ENCODE measurements at places on chromosomes 7 and 10. TPM values are rescaled to one million over a fixed set of nuclear protein-coding genes. Genes with fewer than 3 reads are reported as not detected.

Gene PRR15
- total RNA-seq, result 1.7 TPM

Gene HABP2
- 9.3 TPM for total RNA-seq

Gene LIPK
- not detected for total RNA-seq

Gene MGAM2
- total RNA-seq, result 18.4 TPM

Gene SFRP5
- total RNA-seq, result 159 TPM

Gene DNAJB12
- total RNA-seq, result 19.7 TPM

Gene TMEM184A
- total RNA-seq, result 17.5 TPM

Gene TRIM50
- total RNA-seq, result 7.9 TPM

Gene HELLS
- total RNA-seq, result 4.2 TPM

Gene IFIT1B
- total RNA-seq, result not detected

Gene PIP
- total RNA-seq, result not detected

DNA sequence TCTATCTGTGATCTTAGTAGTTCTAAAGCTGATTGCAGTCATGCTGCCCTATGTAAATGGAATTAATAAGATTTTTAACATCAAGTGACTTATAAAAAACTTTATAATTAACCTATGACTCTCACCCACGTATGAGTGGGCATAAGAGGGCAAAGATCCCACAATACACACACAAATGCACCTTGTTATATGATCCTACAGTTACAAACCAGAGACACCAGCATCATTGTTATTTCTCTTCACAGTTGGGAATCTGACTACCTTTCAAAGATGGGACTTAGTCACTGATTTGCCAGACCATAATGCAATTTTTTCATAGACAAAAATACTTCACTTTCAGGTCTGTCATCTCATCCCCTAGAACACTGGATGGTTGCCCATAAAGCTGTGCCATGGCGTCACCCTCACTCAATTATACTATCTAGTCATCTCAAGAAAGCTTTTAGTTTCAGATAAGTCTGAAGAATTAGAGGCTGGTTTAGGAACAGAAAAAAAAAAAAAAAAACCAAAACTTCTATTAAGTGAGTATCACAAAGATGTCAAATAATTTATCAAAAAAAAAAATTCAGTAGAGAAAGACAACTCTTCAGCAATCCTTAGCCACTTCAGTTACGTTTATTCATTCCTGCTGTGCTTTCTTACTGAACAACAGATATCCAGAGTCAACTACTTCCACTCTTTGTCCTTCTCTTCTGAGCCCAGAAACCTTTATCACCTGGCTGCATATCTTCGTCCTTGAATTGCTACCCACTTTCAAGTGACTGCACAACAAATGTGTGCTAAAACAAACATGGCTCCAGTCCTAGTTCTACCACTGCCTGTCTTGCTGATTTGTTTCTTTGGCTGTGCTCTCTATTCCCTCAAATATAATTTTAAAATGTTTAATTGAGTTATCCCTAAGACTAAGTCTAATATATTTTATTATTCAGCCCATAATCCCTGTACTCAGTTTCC is 175.0 kb upstream of the CHRM2 start:
- DNase-seq, result no peak

- no peak for DNase-seq
Measured at GRCh38 chr7:148815612-148816011, 68.5 kb downstream of the EZH2 start.

DNA sequence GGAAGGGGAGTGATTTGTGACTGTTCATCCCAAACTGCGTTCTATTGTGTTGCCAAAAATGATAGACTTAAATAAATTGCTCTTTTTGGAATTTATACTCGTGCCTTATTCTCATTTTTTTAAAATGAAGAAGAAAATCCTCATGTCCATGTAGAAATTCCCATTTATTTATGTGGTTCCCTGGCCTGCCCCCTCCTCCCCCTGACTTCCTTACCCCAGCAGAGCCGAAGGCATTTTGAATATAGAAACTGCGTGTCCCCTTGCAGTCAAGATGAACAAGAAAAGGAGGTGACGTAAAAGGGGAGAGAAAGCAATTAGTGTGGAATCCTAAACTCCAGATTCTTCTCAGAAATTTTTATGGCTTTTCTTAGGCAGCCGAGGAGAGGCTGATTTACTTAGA is 126.1 kb downstream of the FAM204A start:
- DNase-seq, result no peak

GRCh38 chr10:112078003-112078402 is 105.6 kb downstream of the GPAM start:
- DNase-seq, result no peak

DNA sequence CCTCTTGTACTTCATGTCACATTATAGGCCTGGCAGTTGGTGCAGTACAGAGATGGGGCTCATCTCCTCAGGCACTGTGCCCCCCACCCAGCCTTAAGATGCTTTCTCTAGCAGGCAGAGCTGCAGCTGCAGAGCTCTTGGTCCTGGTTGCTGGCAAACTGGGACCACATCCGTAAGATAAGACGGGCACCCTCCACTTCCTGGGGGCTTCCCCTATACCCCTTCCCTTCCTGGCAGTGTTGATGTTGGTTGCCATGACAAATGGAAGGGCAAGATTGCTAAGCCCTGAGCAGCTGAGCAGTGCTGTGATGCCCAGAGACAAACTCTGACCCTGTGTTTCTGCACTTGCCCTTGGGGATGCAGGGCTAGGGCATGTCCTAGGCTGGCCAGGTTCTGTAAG is 103.4 kb upstream of the ANLN start:
- DNase-seq, result peak; percentile 25

- DNase-seq, result no peak
Measured at GRCh38 chr10:62696798-62697197, 107.7 kb upstream of the ADO start.

DNA sequence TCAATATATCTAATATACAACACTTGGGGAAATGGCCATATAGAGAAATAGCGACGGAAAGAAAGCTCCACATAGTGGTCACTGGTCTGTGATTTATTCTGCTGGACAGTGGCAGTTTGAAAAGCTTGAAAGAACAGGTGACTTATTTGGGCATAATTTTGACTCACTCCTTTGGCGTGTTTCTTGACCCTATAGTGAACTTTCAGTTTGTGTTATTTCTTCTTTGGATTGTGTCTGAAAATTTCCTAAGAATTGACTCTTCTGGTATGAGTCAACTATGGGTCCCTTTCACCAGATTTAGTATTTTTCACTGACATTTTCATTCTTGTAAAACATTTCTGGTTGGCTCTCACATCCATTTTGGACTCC is 25.8 kb upstream of the IMMP2L start:
- DNase-seq, result no peak

GRCh38 chr7:78912781-78913180 is 540.7 kb downstream of the MAGI2 start:
- DNase-seq, result no peak

DNA sequence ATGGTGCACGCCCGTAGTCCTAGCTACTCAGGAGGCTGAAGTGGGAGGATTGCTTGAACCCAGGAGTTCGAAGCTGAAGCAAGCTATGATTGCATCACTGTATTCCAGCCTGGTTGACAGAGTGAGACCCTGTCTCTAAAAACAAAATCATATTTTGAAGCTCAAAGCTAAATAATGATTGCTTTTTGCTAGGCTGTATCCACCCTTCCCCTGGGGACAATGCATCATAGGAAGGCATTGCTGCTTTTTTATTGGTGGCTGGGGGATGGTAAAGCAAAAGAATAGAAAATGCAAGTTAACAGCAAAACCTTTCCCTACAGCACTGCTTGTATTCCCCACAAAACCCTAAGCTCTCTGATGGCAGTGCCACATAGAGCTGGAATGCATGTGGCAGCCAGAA is 107.5 kb upstream of the WAC start:
- no peak for DNase-seq

DNA sequence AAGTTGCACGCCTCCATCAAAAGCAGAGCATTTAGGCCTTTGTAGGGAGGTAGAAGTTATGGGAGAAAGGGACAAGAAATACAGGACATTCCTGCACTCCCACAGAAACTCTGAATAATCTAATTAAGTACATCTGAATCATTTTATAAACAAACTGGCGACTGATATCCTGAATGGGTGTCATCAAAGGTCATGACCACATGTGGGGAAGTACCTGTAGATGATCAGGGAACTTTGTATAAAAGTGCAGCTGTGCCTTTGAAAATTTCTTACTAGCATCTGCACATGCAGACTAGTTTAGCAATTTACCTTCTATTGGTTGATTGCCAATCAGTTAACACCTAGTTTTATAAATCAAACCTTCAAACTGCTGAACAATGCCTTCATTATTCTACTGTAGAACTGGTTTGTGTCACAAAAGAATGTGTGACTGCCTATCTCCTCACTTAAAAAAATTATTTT is 17.1 kb downstream of the STEAP4 start:
- no peak for DNase-seq

DNA sequence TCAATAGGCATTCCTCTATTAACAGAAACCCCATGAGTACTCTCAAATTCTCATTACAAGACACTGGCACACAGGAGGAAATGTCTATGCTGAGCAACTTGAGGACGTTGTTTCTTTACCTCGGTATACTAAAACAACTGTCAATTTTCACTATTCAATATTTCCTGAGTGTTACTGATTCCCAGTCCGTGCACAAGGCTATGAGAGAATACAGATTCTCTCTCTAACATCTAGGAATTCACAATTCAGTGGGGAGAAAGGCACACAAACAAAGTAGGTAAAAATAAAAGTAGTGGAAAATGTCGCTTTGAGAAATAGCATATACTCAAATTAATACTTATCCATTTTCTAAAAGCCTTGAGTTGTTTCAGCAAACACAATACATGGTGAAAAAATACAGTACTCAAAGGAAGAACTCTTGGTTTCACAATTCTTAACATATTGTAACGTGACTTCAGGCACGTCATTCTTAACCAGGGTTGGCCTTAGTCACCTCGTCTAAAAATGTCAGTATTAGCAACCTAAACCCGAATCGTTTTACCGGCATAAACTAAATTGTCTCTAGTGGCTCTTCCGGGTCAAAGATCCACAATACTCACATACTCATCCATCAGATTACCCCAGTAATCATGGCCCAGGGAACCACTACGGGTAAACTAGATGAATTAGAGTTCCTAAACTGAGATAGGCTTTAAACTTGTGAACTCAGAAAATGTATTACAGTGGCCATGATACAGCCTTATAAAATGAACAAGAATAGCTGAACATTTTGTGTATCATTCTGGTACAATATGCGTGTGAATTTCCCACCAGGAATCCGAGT is 1.5 kb downstream of the IPMK start:
- DNase-seq, result no peak

- no peak for DNase-seq
Measured at GRCh38 chr10:105968666-105969065, 1195.8 kb downstream of the SORCS1 start.

All from pancreas (tissue), 10 donors.